ENCODE measurements at places on chromosomes 7 and 10. TPM values are rescaled to one million over a fixed set of nuclear protein-coding genes. Genes with fewer than 3 reads are reported as not detected.

Gene CTAGE8
- 0.97 TPM for total RNA-seq

Gene VPS37D
- total RNA-seq, result 0.25 TPM

Gene NPY
- total RNA-seq, result not detected

Gene CYP3A4
- total RNA-seq, result not detected

Gene AP4M1
- 13.1 TPM for total RNA-seq

Gene POLR2J2
- total RNA-seq, result 36.6 TPM

Gene SEC61G
- total RNA-seq, result 55.4 TPM

Gene GPR15LG
- total RNA-seq, result not detected

Gene EIF4EBP2
- 68.7 TPM for total RNA-seq

Gene SUV39H2
- 36.6 TPM for total RNA-seq

Gene FUOM
- 16.2 TPM for total RNA-seq

Gene DEPP1
- total RNA-seq, result 0.33 TPM

Gene OR9A2
- total RNA-seq, result not detected

Gene CALN1
- total RNA-seq, result not detected

Gene CNNM1
- 0.57 TPM for total RNA-seq

Gene TAS2R5
- 1.2 TPM for total RNA-seq

Gene GIMAP4
- total RNA-seq, result 335 TPM

Gene HOXA3
- total RNA-seq, result not detected

Gene NKX1-2
- not detected for total RNA-seq

Gene LSM8
- total RNA-seq, result 51.6 TPM

Gene RASA4
- 21.1 TPM for total RNA-seq

Gene ACBD5
- 21.6 TPM for total RNA-seq

Gene FFAR4
- total RNA-seq, result not detected

Gene TAC1
- total RNA-seq, result not detected

Gene LIPA
- total RNA-seq, result 34.3 TPM

Gene RAPGEF5
- total RNA-seq, result 0.60 TPM

Gene HOXA7
- not detected for total RNA-seq

Gene SLC16A9
- 0.08 TPM for total RNA-seq

Gene AGR2
- not detected for total RNA-seq

Gene CLRN3
- total RNA-seq, result not detected

Gene TRIM73
- total RNA-seq, result 12.4 TPM

Gene SEMA3A
- 1.3 TPM for total RNA-seq

Gene PDE6C
- total RNA-seq, result not detected

Gene ACTA2
- 10.7 TPM for total RNA-seq

Gene HOXA5
- total RNA-seq, result not detected

All from activated CD4-positive, alpha-beta T cell treated with anti-CD3 and anti-CD28 coated beads, Interleukin-2, amount 10 ng/mL, durations not matched to agents 7 days and 5 days (primary cell).